Fibroblast of the aortic adventitia (primary cell): ENCODE measurements at places on chromosomes 16 and 17.

- DNase-seq: no peak
Measured at GRCh38 chr17:51540151-51540550, 279.8 kb downstream of the UTP18 start.

- no peak for DNase-seq
Measured at GRCh38 chr16:66422366-66422765, 4.7 kb upstream of the BEAN1 start.

DNA sequence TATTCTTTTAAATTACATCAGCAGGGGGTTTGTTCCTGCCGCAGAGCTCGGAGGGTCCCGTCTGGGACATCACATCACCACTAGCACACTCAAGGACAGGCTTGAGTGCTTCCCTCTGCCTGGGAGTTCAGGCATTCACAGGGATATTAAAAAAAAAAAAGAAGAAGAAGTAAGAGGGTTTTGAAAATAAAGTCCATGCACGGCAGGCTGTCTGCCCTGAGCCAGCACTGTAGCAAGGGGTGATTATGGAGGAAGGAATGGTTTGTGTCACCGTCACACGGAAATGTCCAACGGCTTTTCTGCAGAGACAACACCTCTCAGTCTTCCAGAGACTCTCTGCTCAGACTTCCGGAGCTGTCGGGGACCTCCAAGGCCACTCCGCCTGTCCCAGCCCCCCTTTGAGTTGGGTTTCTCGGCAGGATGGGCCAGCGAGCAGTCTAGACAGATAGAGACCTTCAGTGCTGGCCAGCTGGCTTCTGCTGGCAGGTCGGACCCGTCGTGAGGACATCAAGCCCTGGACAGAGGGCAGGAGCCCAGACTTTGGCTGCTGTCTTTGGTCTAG, 33.6 kb downstream of the MEOX1 start:
- peak; percentile 63 for DNase-seq

DNA sequence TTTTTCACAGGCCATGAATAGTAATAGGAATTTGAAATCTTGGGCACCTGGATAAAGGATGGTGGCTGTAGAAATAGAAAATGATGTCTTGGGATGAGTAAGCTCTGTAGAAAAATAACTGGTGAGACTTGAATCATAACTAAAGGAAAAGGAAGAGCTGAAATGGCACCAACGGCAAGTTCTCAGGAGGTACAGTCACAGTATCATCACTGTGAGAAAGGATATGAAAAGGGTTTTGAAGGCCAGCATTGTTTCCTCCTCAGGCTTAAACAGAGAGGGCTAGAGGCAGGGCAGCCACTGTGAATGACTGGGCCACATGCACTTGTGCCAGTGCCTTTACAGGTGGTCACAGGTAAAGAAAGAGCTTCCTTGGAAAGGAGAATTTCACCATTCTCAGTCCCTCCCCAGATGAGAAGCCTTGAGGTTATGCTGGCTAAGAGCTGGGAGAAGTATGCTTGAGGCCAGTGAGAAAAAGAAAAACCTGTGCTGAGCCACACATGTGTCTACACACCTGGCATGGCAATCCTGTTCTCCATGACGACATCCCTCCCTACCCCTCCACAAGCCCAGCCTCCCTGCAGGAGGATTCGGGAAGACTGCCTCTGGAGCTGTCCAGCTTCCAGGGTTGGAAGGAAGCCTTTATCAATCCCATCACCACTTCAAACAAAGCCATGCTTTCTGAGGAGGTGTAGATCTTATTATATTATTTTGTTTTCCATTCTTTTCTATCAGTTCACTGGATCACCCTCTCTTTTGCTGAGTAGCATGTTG, 3.8 kb upstream of the ANKFN1 start:
- DNase-seq: no peak

DNA sequence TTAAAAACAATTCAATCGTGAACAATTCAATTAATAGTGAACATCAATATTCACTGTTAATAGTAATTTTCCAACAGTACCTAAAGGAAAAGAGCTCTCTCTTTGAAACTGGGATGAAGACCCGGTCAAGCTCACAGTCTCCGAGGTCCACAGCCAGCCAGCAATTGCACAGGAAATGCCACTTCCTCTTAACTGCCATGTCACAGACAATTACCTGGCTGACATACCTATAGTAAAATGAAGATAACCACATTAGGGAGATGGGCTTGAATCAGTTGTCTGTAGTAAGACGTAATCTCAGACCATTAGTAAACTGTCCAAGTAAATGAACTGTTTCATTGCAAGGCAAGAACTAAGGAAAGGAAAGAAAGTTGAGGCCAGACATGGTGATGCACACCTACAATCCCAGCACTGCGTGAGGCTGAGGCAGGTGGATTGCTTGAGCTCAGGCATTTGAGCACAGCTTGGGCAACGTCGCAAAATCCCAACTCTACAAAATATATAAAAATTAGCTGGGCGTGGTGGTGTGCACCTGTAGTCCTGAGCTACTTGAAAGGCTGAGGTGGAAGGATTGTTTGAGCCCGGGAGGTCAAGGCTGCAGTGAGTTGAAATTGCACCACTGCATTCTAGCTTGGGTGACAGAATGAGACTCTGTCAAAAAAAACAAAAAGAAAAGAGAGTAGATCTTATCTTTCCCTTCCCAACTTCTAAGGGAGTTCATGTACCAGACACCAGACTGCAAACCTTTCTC, 36.9 kb downstream of the PKD1L3 start:
- DNase-seq: no peak

DNA sequence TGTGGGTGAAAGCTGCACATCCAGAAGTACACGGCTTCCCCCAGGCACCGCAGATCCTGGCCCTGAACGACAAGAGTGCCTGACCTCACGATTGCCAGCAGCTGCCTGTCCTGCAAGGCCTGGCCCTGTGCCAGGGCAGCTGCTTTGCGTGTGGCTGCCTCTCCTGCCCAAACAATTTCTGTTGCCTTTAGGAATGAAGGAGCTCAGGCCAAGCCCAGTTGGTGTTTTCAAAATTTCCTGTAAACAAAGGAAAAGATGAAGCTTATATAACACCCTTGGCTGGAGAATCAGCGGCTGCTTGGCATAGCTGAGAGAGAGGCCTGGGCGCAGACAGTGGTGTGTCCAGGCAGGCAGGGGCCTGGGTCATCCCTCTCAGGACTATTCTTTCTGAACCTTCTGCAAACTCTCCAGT, 11.7 kb upstream of the SLC47A2 start:
- peak; percentile 87 for DNase-seq

DNA sequence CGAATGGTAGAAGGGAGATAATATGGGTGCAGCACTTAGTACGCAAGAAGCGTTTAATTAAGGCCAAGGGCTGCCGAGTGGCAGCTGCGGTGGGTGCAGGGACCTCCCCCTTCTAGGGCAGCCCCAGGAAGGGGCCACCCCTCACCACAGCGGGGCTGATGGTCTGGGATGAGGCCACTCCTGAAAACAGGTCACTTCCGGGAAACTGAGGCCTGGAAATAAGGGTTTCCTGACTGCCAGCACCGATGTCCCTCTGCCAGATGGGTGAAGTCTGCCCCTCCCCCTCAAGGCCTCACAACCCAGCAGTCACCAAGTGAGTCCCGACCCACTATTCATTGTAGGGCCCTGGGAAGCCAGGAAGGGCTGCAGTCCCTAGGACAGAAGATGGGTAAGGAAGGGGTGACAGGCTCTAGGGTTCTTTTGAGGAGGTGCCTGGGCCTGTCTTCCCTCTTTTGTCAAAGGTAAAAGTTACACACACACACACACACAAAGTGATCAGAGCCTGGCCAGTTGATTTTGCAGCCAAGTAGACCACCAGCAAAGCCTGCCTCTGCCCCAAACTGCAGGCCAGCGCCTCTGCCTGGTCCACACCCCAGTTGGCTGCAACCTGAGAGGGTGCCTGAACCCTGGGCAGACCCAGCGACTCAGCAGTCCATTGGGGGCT, 12.5 kb downstream of the SREBF1 start:
- no peak for DNase-seq

DNA sequence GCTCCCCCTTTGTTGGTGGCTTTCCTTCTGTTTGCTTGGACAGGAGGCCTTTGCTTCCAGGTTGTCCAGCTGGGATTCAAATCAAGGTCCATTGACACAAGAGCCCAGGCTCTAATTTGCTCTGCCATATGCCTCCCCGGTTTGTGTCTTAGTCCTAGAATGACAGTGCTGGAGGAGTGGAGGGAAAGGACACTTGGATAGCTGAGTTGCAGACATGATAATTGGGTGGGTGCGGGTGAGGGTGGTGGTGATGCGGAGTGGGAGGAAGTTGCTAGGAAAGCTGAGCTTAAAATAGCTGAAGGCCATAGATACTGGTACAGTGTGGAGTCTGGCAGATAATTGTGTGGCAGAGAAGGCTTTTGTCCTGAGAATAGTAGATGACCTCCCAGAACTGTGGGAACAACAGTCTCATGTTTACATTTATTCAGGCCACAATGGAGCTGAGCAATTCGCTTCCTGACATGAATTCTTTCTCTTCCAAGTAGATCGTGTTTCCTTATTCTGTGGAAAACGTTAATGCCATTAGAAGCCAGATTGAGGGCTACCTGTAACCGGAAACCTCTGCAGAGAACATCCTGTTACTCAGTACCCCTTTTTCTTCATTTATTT, 23.8 kb downstream of the SEC14L1 start:
- DNase-seq: no peak

DNA sequence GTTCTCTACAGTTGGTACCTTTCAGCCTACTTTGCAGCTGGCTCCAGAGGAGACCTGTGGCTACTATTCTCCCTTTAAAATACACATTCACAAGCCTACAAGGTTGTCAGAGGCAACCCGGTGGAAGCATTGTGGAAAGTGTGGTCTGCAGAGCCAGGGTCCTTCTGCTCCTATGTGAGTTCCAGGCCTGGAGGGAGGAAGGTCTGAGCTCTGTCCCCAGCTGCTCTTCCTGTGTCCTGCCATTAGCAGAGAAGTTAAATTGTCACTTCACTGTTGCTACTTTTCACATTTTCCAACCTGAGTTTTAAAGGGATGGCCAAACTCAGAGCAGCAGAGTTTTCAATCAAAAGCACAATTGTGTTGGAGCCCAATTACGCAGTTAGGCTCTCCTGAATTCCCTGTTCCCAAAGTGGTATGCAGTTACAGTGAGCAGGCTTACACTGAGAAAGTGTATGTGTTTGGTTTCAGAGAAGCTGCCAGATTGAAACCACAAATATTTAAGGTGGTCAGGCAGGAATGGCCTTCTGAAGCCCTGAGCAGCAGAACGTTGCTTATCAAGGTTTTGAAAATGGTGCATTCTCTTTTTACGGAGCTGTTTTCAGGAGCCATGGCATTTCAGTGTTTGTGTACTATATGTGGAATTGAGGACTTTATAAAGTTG, 25.0 kb downstream of the MAP3K3 start:
- peak; percentile 65 for DNase-seq

- DNase-seq: no peak
Measured at GRCh38 chr16:29012913-29013553, 28.2 kb downstream of the LAT start.

GRCh38 chr17:6713130-6713917, at the start of gene SLC13A5:
Gene SLC13A5 (minus strand): TSS chr17:6713369. CDS start chr17:6713333, 36 bp downstream.
- DNase-seq: peak; percentile 6

- no peak for DNase-seq
Measured at GRCh38 chr16:77468831-77469230, 34.0 kb upstream of the ADAMTS18 start.

DNA sequence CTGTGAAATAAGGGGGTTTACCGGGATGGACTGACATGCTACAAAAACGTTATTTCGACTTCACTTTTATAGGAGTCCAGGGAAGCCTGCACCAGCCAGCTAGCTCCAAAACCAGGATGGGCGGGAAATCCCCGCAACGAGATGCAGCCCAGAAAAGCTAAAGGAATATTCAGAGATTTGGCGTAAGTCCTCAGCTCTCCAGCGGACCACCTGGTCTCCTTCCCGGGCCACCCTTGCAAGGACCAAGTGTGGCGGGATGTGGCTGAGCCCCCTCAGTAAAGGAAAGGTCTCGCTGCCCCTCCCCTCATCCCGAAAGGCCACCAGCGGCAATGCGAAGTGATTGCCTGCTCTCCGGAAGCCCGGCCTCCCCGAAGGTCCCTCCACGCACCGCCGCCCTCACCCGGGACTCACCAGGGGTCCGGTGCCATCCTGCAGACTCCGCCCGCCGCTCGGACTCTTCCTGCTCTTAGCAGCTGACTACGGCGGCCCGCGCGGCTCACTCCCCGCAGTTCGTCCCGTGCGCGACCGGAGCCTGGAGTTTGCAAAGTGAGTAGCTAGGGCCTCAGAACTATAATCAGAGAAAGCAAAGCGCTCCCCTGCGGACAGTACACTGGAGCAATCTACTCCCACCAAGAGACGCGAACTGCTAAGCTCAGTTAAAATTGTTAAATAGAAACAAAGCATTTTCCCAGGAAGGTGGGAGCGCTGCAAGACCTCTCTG, at the start of gene STX8:
Gene STX8, minus strand, starts transcription at position 440 of the 721 bp plus-strand sequence. Its CDS starts 12 bp downstream, at position 428.
- DNase-seq: peak; percentile 86

DNA sequence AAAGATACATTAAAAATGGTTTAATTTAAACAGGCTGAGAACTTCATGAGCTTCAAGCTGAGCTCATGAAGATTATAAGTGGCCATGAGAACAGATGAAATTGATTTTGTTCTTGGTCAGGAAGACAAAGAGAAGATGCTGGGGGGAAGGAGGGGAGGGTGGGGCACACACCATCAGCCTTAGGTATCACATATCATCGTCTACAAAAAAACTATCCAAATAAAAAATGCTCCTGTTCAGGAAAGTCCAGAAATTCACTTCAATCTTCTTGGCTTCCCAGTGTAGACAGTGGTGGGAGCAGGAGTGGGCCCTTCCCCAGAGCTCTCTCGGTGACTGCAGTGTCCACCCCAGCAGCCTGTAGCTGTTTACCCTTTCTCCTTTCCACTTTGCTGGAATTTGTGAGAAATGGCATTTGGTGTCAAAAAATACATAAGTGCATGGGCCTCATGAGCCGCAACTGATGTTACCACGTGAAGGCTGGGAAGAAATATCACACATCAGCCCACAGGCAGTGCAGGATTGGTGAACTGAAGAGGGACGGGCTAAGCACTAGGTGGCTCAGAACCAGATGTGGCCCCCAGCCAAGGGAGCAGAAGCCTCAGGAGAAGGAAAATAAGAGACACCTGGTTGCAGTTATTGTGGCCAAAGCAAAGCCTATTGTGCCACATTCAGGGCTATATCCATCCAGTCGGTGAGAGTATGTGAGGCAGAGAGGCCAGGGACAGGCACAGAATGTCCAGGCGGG, 6.1 kb downstream of the KRT37 start:
- no peak for DNase-seq

- DNase-seq: peak; percentile 78
Measured at GRCh38 chr17:31533546-31534155, 142.2 kb downstream of the RAB11FIP4 start.

DNA sequence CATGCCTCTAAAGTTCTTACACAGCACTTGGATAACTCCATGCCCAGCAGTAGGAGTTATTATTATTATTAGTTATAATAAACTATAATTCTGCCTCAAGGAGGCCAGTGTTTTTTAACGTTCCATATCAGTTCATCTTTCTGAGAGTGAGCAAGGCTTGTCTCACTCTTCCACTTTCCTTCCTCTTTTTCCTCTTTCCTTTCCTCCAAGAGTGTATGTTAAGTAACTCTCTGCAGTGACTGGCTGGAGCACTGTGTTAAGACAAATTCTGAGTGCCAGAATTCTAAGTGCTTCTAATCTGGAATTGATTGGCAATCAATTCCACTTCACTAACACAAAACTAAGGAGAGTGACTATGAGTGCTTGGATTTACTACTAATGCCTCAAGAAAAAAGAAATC, 16.4 kb downstream of the CLEC19A start:
- DNase-seq: no peak

- no peak for DNase-seq
Measured at GRCh38 chr16:14041164-14041563, 30.0 kb upstream of the MRTFB start.
